ENCODE measurements at places on chromosomes 1 and 21. TPM values are rescaled to one million over a fixed set of nuclear protein-coding genes. Genes with fewer than 3 reads are reported as not detected.

FLG2 gene
- not detected for total RNA-seq

RAD54L gene
- total RNA-seq = 4.6 TPM

LAMC2 gene
- total RNA-seq = 1.6 TPM

DNA sequence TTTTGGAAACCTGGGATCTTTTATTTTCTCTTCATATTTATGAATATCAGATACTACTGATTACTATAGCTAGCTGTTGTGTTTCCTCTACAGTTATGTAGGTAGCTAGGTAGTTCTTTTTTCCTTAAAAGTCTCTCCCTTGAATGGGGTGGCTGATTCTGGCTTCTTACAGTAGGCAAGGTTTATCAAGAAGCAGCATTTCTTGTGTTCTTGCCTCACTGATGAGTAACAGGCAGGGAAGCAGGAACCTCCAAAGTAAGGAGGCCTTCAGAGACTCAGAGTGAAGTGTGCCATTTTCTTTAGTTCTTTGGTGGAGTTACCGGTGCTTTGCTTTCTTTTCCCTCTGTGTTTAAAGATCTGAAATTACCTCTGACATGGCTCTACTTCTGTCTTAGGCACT, 56.0 kb downstream of the ZMYM4 start:
- peaks cover 14% of the 10 kb centered on the region for H3K36me3 ChIP-seq
- H3K27me3 ChIP-seq = no peaks in the 10 kb centered on the region
- peak overlapping the region; percentile 73 for H3K27ac ChIP-seq
- DNase-seq = peak; percentile 16

DNA sequence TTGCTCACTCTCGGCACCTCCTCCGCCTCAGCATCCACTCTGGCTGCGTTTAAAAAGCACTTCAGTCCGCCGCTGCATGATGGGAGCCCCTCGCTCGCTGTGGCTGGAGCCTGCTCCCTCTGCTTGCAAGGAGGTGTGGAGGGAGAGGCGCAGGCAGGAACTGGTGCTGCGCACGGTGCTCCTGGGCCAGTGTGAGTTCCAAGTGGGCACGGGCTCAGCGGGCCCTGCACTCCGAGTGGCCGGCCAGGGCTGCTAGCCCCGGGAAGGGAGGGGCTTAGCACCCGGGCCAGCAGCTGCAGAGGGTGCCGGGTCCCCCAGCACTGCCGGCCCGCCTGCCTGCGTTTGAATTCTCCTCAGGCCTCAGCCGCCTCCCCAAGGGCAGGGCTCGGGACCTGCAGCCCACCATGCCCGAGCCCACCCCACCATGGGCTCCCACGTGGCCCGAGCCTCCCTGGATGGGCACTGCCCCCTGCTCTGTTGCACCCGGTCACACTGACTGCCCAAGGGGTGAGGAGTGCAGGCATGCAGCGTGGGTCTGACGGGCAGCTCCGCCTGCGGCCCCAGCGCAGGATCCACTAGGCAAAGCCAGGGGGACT, 1599.5 kb downstream of the NCAM2 start:
- no peak for DNase-seq
- H3K4me1 ChIP-seq = no peaks in the 10 kb centered on the region
- H3K27ac ChIP-seq = no peak overlapping the region
- H3K4me3 ChIP-seq = no peak overlapping the region

- peaks cover 2% of the 10 kb centered on the region for H3K27me3 ChIP-seq
- H3K4me3 ChIP-seq = no peak overlapping the region
- H3K4me1 ChIP-seq = peaks cover 10% of the 10 kb centered on the region
- no peak for DNase-seq
- H3K27ac ChIP-seq = no peak overlapping the region
Measured at GRCh38 chr1:10168912-10169514, 41.4 kb upstream of the KIF1B start.

- peaks cover 51% of the 10 kb centered on the region for H3K4me1 ChIP-seq
- peak; percentile 50 for DNase-seq
- no peaks in the 10 kb centered on the region for H3K27me3 ChIP-seq
- H3K4me3 ChIP-seq = peak overlapping the region; percentile 39
Measured at GRCh38 chr1:159341736-159342135, 39.6 kb downstream of the FCER1A start.

GRCh38 chr1:200861937-200862647, 10.7 kb upstream of the GPR25 start:
- peaks cover 28% of the 10 kb centered on the region for H3K36me3 ChIP-seq
- no peak for DNase-seq
- 0 out of 2 replicates have a peak, but pooled peaks cover 7% of the 10 kb centered on the region for H3K4me1 ChIP-seq
- H3K27me3 ChIP-seq = peaks cover 2% of the 10 kb centered on the region
